ENCODE measurements at places on chromosomes 11 and 22.
A peak's percentile ranks its signal among the peaks of the same experiment; 100 is the strongest.

- DNase-seq: no peak
Observed at GRCh38 chr11:96265220-96265737, 77.7 kb downstream of the MAML2 start.

- DNase-seq: no peak
Observed at GRCh38 chr11:79244241-79244772, 196.5 kb downstream of the TENM4 start.

DNA sequence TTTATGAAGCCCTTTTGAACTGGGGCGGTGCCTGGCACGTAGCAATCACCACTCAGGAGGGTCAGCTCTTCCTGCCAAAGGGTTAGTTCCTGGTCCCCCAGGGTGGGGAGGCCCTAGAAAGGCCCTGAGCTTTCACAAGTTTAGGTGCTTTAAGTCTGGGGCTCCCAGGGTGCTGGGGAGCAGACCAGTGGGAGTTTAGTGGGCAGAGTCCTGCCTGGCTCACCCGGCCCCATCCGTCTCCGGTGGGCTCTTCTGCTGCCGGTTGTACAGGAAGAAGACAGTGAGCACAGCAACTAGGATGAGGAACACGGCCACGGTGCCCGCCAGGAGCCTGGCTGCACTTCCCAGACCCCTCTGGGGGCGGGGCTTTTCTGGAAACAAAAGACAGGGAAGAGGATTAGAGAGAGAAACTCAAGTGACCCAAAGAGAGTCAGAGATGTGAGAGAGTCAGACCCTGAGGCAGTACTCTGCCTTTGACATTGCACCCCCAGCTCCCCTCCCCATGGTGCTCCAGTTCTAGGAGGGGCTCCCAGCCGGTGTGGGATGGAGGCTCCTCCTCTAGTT lies 89.3 kb downstream of the NECTIN1 start:
- no peak for DNase-seq

GRCh38 chr11:73795925-73796632 lies 8.4 kb downstream of the MRPL48 start:
- no peak for DNase-seq

DNA sequence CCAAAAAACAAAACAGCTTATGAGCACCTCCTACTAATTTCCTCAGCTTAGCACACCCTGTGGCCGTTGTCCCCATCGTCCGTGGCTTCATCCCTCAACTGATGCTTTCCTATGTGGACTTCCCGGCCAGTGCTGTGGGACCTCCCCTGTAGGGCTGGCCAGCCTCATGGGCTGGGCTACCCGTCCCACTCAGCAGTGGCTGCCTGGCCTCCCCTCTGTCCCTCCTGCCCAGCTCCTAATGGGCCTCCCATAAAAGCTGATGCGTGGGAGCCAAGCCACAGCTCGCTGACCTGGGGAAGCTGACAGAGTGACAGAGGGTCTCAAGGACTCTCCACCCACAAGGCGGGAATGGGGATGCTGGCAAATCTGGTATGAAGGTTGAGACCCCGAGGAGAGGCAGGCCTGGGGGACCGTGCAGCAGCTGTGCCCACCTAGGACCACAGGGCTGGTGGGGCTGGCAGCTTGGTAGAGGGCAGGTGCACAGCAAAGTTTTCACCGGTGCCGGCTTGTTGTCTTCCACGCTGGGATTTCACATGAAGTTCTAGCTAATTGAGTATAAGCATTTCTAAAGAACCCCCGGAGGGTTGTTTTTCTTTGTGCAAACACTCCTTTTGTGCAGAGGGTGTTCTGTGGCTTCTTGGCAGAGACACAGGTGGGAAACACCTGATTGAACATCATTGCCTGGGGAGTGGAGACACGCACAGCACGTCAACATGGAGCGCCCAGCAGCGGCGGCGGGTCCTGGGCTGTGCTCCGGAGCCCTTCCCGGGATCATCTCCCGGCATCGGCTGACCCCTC lies 23.2 kb downstream of the TBX1 start:
- no peak for DNase-seq

DNA sequence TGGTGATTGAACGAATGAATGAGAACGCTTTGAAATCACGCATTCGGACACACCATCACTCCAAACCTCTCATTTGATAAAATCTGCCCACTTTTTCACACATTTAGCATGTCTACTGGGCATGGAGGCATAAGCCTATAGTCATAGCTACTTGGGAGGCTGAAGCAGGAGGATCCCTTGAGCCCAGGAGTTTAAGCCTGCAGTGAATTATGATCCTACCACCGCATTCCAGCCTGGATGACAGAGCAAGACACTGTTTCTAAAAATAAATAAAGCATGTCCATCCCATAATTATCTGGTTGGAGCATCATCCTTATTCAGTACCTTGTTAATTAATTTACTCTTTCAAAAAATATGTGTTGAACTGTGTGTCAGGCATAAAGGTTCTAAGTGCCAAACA lies 3.3 kb upstream of the PICALM start:
- DNase-seq: no peak

GRCh38 chr11:126722956-126723664 lies 277.5 kb downstream of the KIRREL3 start:
- DNase-seq: no peak

DNA sequence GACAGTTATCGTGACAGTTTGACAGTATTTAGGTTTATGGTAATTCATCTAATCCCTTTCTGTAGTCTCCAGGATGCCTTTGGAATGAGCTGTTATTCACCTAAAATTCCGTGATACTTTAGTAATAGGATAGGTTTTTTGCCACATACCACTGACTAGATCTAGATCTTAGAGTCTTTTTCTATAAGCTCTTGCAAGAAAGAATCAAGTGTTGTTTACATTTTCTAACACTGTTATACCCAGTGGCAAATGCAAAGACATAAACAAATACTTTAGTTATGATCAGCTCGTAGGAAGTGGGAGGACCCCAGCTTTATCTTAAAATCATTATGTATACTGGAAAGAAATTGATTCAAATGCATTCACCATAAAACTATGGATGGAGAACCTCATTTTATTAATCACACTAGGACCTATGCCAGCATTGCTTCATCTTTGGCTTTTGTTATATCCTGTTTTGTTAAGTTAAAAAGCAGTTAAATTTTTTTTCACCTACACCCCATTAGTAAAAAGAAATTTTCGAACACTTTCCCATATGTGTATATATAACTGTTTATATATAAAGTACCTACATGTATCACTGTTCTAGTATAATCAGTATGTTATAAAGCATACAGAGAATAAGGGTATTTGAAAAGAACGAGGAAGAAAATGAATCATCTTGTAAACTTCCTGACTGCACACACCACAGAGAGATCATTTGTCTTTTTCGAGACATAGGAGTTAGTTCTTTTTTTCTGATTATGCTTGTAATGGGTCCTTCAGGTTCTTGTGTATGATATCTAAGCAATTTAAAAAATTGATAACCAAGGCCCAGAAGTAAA lies 60.9 kb downstream of the PDHX start:
- DNase-seq: no peak

DNA sequence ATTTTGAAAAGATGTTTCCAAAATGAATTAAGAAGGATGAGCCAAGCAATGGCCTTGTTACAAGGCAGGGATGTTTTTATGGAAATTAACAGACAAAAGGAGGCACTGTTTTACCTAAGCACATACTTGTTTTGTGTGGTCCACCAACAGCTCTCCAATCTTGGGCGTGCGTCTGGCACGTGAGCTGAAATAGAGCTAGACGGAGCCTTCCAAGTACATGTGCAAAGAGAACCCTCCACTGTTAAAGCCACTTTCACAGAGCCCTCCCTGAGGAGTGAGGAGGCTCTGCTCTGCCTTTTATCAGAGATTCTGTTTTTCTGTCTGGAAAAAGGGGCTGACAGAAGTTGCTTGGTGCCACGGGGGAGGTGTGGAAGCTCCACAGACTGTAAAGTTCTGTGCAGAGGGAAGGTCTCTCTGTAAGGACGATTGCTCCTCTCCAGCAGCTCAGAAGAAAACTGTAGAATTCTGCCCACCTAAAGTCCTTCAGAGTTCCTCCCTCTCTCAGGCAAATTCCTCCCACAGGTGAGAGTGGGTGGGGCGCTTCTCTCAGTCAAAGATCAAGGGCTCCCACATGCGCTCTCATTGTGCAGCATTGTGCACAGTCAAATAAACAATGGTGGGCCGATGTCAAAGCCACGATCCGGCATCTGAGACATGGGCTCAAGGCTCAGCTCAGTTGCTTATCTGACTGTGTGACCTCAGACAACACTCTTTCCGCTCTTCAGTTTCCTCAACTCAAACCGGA lies 92.6 kb upstream of the CSNK2A3 start:
- DNase-seq: no peak

DNA sequence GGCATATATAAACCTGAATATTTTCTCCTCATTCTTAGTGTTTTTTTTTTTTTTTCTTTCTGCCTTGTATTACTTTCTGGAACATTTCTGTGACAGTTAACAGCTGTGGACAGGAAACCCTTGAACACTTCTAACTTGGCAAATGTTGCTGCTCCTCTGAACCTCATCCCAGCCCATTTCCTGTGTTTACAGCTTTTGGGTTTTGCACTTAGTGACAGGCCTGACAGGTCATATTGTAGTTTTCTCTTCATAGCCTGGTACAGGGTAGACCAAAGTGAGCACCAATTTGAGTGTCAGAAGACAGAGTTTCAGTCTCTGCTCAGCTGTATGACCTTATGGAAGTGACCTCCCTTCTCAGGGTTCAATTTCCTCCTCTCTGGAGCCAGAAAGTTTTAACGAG lies 91.6 kb downstream of the STIM1 start:
- peak; percentile 78 for DNase-seq

GRCh38 chr11:84906995-84907394 lies 720.1 kb downstream of the DLG2 start:
- no peak for DNase-seq
